ENCODE measurements at places on chromosomes 7 and 10. TPM values are rescaled to one million over a fixed set of nuclear protein-coding genes. Genes with fewer than 3 reads are reported as not detected.

The DLG5 gene
- polyA plus RNA-seq: 53.8 TPM

DNA sequence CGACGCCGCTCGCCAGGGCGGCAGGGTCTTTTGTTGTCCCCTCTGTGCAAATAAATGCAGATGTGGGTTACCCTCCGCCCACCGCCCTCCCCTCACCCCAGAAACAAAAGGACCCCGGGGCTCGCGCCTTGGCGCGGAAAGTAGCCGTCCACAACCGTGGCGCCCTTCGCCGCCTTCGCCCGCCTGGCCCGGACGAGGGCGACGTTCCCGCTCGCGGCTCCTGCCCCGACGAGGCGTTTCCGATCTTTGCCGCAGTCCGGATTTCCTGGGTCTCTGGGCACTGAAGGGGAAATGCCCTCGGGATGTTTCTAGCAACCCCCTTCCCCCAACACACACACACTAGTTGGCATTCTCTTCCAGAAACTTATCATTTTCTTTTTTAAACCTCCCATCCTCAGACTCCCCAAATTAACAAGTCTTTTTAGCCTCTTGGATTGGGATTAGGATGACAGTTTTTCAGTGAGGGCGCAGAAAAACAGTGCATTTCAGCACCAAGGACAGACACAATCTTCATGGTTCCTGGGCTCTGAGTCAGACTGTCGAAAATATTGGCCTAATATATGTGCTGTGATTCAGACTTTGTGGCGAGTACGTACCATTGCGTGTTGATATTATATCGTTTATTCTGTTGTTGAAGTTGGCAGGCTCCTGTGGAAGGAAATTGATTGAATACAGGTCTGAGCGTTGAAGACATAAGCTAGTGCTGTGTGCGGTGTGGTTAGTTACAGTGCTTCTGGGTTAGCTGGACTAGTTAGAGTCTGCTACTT lies 771 bp downstream of the PHYHIPL start:
- DNase-seq: peak; percentile 64

DNA sequence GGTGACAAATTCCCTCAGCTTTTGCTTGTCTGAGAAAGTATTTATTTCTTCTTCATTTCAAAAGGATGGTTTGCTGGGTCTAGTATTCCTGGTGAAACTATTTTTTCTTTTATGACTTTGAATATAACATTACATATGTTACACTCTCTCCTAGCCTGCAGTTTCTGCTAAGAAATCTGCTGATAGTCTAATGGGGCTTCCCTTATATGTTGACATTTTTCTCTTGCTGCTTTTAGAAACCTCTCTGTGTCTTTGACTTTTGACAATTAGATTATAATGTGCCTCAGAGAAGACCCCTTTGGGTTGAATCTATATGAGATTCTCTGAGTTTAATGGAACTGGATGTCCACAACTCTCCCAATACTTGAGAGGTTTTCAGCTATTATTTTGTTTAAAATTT lies 33.8 kb upstream of the SRI start:
- DNase-seq: no peak

DNA sequence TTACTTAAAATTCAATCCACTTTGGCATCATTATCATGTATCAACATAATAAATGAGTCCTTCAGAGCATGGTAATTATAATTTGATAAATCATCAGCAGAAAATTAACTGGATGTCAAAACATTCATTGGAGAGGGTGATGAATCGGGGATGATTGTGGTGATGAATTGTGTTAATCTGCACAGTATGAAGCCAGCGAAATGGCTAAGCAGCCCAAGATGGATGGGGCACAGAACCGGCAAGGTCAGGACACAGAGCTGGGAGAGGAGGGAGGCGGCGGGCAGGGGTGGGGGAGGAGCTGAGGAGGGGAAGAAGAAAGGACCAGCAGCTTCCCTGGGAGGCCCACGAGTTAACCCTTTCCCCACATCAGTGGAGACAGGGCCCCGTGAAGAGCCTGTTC lies 536.1 kb downstream of the LRMDA start:
- no peak for DNase-seq

The HOXA1 gene
- 2.6 TPM for polyA plus RNA-seq

The PNLIPRP2 gene
- polyA plus RNA-seq: not detected

- DNase-seq: peak; percentile 84
Observed at GRCh38 chr10:25080880-25081581, 64.6 kb downstream of the THNSL1 start.

DNA sequence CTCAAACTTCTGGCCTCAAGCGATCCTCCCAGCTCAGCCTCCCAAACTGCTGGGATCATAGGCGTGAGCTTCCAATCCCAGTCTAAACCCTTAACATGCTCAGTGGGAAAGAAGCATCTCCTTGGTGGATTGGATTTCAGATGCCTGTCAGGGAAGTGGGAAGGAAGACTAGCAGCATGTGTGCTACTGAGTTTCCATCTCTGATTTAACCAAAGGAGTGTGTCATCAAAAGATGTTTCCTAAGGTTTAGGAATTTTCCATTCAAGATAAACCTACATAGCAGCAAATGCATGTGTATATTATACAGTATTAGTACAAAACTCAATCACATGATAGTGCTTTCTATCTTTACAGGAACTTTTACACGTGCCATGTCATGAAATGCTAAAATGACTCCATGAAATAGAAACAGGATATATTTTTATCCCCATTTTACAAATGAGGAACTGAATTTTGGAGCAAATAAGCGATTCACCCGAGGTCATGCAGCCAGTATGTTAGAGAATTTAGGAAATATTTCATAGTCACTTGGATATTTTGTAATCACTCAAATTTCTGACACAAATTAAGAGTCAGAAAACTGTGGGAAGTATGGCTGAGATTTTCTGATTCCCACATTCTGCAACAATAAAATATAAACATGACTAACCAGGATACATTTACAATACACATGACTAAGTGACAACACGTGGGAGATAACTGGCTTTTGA lies 11.4 kb upstream of the TMEM26 start:
- DNase-seq: no peak

- DNase-seq: no peak
Observed at GRCh38 chr7:87926581-87927461, 7.2 kb upstream of the ADAM22 start.

The GLI3 gene
- 14.2 TPM for polyA plus RNA-seq

DNA sequence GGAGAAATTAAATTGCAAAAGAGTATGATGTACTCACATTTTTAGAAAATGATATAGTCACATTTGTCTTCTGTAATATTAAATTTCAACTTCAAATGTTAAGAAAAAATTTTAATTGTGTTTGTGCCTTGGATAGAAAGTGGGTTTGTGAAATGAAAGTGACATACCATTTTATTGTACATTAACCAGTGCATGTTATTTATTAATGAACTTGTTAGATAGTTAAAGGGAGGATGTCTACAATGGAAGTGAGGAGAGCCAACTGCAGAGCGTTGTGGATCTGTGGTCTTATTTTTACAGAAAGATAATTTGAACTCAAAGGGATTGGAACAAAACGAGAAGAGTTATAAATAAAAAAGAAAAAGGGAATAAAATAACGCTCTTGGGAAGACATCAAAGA lies 291.7 kb downstream of the ARL4A start:
- no peak for DNase-seq

GRCh38 chr10:44981172-44982113 lies 2.8 kb upstream of the DEPP1 start:
- DNase-seq: no peak

- DNase-seq: no peak
Observed at GRCh38 chr10:28793482-28793881, 116.2 kb downstream of the BAMBI start.

The UPF2 gene
- polyA plus RNA-seq: 37.1 TPM

The DGKI gene
- 1.5 TPM for polyA plus RNA-seq

DNA sequence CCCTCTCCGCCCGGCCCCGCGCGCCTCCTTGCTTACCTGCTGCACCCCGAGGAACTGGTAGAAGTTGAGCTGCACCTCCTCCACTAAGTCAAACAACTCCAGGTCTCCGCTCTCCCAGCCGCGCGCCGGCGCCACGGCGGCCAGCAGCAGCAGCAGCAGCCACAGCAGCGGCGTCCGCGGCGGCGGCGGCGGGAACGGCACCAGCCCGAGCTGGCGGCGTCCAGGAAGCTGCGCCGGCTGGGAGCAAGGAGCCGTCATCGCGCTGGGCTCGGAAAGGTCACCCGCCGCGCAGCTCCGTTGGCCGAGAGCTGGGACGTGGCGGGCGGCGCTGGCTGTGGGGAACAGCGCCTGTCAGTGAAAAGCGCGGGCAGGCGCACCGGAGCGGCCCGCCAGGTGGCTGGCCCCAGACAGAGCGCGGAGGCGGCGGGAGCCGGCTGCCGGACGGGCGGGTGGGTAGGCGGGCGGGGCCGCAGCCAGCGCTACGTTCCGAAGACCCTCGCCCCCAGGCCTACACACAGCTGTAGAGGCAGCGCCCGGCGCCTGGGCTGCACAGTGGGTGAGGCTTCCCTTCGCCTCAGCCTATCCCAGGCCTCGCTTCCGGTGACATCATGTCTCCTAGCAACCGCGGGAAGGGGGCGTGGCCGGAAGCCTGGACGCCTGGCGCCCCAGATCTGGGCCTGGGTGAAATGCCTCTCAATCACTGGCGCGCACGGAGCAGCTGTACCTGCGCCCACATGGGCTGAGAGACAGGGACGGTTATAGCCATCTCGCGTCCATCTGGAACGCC lies at the start of gene DNAJC1:
Gene DNAJC1, minus strand, starts transcription at position 554 of the 787 bp plus-strand sequence. Its CDS starts 296 bp downstream, at position 258.
- peak; percentile 95 for DNase-seq

The VIPR2 gene
- 2.5 TPM for polyA plus RNA-seq

- no peak for DNase-seq
Observed at GRCh38 chr10:73816917-73817729, 5.7 kb upstream of the NDST2 start.

DNA sequence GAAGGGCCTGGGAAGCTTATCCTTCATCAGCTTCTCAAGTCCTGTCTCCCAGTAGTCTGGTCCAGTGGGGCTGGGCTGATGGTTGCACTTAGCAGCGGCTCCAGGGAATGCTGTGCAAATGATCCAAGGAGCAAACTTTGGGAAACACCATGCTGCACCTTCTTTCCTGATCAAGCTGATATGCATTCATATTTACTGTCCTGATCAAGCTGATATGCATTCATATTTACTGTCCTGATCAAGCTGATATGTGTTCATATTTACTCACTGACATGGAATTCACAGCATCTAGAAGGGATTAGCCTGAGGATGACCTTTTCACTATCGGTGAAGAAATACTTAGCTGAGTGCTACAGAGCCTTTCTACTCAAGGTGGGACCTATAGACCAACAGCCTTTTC lies 330.7 kb downstream of the BMPER start:
- no peak for DNase-seq

GRCh38 chr10:11646450-11646849 lies 35.0 kb upstream of the USP6NL start:
- DNase-seq: no peak

DNA sequence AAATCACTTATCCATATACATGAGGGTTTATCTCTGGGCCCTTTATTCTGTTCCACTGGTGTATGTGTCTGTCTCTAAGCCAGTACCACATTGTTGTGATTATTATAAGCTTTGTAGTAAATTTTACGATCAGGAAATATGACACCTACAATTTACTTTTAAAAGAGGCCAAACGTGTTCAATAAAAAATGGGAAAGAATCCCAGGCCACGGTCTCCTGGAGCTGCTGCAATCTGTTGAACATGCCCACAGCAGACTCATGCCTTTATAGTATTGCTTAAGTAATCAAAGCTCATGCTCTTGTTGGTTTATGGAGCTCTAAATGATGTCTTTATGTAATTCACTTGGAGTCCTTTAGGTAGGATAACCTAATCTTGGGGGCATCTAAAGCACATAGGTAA lies 273.0 kb downstream of the ZMYND11 start:
- no peak for DNase-seq

DNA sequence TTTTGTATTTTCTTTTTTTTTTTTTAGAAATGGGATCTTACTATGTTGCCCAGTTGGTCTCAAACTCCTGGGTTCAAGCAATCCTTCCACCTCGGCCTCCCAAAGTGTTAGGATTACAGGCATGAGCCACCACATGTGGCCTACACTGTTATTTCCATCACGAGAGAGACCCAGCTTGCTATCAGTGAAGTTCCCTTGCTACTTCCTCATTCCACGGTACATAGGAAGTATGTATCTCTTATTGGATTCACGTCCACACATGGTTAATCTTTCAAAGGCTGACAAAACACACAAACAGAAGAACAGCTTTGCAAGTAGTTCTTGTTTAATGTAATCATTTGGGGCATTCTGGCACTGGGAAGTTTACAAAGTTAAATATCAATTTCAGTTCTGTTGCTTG lies 50.9 kb downstream of the DCLRE1A start:
- no peak for DNase-seq

- DNase-seq: no peak
Observed at GRCh38 chr7:151875942-151876898, 695 bp downstream of the PRKAG2 start.

- no peak for DNase-seq
Observed at GRCh38 chr7:42161719-42162118, 75.3 kb downstream of the GLI3 start.

The SCIN gene
- 120 TPM for polyA plus RNA-seq

GRCh38 chr10:129174232-129175014 lies 292.6 kb upstream of the MGMT start:
- DNase-seq: no peak

DNA sequence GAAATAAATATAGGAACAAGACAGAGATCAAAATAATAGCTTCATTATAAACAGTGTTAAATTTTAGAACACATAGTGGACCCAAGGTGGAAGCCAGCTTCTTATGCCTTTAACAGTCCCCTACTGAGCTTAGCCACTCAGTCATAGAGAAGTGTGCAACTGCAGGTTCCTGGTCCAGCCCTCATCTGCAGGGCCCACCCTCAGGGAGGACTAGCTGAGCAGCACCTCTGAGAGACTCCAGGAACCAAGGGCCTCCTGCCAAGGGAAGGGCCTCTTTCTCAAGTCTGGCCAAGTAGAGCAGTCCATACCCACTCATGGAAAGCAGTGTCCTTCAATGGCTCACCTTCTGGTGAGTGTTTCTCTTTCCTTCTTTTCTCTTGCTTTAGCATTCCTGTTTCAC lies 173.7 kb upstream of the PRPS1L1 start:
- DNase-seq: no peak

The IDI2 gene
- 0.25 TPM for polyA plus RNA-seq

DNA sequence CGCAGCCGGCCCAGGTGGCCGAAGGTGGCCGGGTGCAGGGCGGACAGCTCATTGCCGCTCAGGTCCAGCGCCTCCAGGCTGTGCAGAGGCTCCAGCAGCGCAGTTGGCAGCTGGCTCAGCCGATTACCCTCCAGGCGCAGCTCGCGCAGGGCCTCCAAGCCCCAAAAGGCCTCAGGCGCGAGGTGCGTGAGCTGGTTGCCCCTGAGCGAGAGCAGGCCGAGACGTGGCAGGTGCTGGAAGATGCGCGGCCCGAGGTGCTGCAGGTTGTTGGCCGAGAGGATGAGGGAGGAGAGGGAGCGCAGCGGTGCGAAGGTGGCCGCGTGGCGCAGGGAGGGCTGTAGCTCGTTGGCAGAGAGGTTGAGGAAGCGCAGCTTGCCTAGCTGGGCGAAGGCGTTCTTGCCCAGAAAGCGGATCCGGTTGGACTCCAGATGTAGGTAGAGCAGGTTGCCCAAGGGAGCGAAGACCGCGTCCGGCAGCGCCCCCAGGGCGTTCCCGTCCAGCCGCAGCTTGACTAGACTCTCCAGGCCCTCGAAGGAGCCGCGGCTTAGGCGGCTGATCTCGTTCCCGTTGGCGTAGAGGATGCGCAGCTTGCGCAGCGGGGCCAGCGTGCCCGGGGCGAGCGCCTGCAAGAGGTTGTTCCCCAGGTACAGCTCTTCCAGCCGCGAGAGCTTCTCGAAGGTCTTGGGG lies 923 bp downstream of the TRIL start:
- no peak for DNase-seq
